ENCODE measurements at places on chromosomes 3 and 15.
A peak's percentile ranks its signal among the peaks of the same experiment; 100 is the strongest.

GRCh38 chr3:42730294-42730693, 27.7 kb upstream of the HHATL start:
- DNase-seq = no peak
- H3K36me3 ChIP-seq = no peaks in the 10 kb centered on the region
- no peak overlapping the region for H3K4me3 ChIP-seq
- no peaks in the 10 kb centered on the region for H3K27me3 ChIP-seq

DNA sequence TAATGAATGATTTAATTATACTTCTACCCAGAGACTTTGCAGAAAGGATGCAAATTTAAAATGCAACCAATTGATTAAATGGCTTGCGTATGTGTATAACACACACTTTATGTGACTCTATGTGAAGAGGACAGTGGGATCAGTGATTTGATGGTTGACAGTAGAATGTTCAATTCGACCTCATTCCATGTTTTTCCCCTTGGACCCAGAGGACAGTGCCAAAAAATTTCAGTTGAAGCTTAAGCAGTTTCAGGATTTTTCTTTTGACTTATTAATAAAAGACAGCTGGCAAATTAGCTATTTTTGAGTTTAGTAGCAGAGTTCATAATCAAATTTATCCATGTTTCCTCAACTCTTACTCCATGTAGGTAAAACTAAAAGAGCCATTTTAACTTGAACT, 742.4 kb upstream of the NR2F2 start:
- H3K4me3 ChIP-seq = no peak overlapping the region
- H3K4me1 ChIP-seq = no peaks in the 10 kb centered on the region
- H3K27me3 ChIP-seq = no peaks in the 10 kb centered on the region
- no peak for DNase-seq
- no peaks in the 10 kb centered on the region for H3K36me3 ChIP-seq

DNA sequence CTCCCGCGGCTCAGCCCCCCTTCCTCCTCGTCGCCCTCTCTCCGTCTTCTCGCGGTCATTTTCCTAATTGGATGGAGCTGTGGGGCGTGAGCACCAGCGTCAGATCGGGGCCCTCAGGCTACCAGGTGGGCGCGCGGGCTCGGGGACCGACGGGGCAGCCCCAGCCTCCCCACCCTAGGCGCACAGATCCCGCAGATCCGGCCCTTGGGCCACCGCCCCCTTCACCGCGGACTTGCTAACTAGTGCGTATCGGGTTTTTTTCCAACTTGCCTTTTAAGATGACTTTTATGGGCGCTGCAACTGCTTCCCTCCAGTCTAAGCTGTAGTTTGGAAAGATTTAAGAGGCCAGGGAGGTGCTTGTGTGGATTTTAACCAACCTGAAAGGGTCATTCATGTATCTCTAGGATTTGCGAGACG, 1.3 kb downstream of the ZNF710 start:
- H3K4me1 ChIP-seq = peaks cover 14% of the 10 kb centered on the region
- no peak overlapping the region for H3K27ac ChIP-seq
- no peaks in the 10 kb centered on the region for H3K27me3 ChIP-seq

GRCh38 chr15:89129123-89129815, 41.0 kb downstream of the ABHD2 start:
- H3K27me3 ChIP-seq = no peaks in the 10 kb centered on the region
- peak; percentile 64 for DNase-seq
- no peak overlapping the region for H3K4me3 ChIP-seq
- peaks cover 77% of the 10 kb centered on the region for H3K4me1 ChIP-seq
- H3K27ac ChIP-seq = peak overlapping the region; percentile 96
- peaks cover 6% of the 10 kb centered on the region for H3K36me3 ChIP-seq

- no peaks in the 10 kb centered on the region for H3K4me1 ChIP-seq
- no peak for DNase-seq
- H3K4me3 ChIP-seq = no peak overlapping the region
These were observed 46.5 kb upstream of the ARPP19 start for GRCh38 chr15:52615302-52615701.

- peaks cover 2% of the 10 kb centered on the region for H3K4me1 ChIP-seq
- no peak overlapping the region for H3K4me3 ChIP-seq
- peaks cover 3% of the 10 kb centered on the region for H3K36me3 ChIP-seq
- no peak overlapping the region for H3K27ac ChIP-seq
- H3K27me3 ChIP-seq = no peaks in the 10 kb centered on the region
- no peak for DNase-seq
These were observed 43.3 kb downstream of the ATOSA start for GRCh38 chr15:52635908-52636307.

DNA sequence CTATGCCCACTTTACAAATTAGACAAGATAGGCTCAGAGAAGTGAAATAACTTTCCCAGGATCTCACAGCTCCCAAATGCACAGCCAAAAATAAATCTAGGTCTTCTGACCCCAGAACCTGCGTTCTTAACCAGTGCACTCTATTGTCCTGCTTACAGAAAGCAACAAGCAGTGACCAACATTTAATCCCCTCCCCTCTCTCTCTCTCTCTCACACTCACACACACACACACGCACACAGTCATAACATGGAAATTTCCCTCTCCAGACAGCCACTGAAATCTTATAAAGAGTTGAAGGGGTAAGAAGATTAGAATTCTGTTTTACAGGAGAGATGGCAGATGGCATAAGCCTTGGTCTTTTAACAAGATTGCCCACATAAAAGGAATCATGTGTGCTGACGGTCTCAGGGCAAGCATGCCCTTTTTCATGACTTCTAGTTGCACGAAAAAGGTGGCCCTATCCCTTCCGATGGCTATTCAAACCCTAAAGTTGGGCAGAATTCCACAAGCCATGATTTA, 29.4 kb downstream of the EOGT start:
- H3K4me3 ChIP-seq = no peak overlapping the region
- no peaks in the 10 kb centered on the region for H3K27me3 ChIP-seq
- no peaks in the 10 kb centered on the region for H3K36me3 ChIP-seq
- no peak overlapping the region for H3K27ac ChIP-seq

DNA sequence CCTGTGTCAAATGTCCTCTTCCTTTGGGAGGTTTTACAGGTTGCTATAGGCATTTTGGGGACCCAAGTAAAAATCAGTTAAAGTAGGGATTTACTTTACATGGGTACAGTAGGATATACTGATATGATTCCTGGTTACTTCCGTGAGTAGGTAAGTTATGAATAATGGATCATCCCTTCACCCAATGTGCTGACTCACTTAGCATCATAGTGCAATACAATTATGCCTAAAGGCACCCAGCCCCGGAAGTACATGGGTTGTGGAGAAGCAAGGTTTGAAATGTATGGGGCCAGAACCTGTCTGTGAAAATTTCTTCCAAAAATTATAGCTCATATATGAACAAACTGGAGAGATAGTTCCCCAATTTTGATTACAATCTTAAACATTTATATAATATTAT, 64.0 kb downstream of the GLB1 start:
- no peak overlapping the region for H3K4me3 ChIP-seq
- no peak for DNase-seq
- no peaks in the 10 kb centered on the region for H3K36me3 ChIP-seq
- H3K27me3 ChIP-seq = no peaks in the 10 kb centered on the region
- no peak overlapping the region for H3K27ac ChIP-seq

DNA sequence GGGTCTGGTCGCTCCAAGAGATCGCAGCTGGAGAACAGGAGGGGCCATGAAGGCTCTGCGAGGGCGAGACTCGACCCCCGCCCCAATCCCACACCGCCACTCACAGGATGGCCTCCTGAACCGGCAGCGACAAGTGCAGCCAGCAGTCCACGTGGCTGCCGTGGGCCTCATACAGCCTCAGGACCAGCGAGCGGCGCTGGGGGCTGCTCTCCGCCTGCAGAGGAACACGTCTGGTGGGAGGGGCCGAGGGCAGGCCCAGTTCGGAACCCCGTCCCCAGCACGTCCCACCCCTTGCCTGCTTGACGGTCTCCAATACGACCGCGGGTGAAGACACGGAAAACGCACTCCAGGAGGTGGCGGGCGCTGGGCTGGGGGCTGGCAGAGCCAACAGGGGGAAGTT, 9.2 kb downstream of the NEIL1 start:
- H3K36me3 ChIP-seq = no peaks in the 10 kb centered on the region
- H3K4me3 ChIP-seq = no peak overlapping the region
- DNase-seq = no peak
- H3K4me1 ChIP-seq = no peaks in the 10 kb centered on the region
- H3K27ac ChIP-seq = no peak overlapping the region

DNA sequence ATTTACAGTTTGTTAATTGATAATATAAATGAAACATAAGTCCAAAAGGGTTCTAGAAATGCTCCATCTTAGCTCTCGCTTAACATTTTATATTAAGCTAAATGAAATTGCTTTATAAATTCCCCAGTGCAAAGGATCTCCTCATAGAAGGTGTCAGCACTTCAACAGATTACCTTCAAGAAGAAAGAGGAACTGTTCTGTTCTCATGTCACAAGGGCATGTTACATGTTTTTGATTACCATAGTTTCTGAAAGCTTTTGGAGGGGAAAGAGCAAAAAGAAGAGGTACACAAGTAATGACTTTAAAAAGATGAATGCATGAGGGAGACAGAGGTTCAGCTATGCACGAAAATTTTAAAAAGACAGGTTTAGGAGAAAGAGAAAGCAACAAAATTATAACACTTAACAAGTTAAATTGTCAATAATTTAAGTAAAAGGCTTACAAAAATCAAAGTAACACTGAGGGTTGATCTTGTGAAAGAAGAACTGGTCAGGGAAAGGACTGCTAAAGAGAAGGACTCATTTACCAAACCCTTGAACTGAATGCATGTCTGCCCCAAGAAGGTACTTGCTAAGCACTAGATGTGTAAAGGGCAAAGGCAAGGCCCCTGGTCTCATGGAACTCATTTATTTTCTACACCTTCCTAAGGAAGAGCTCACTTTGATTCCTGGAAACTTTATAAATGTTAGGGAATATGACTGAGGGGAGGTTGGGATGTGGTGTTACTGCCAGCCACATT, 45.1 kb downstream of the CCDC191 start:
- no peak overlapping the region for H3K4me3 ChIP-seq
- no peak overlapping the region for H3K27ac ChIP-seq
- H3K36me3 ChIP-seq = no peaks in the 10 kb centered on the region
- H3K27me3 ChIP-seq = no peaks in the 10 kb centered on the region

- no peak for DNase-seq
- no peak overlapping the region for H3K27ac ChIP-seq
- H3K4me1 ChIP-seq = no peaks in the 10 kb centered on the region
- H3K36me3 ChIP-seq = no peaks in the 10 kb centered on the region
- no peaks in the 10 kb centered on the region for H3K27me3 ChIP-seq
These were observed 892.4 kb downstream of the ROBO1 start for GRCh38 chr3:78875436-78875835.

GRCh38 chr3:141371882-141372281, 3.6 kb downstream of the ZBTB38 start:
- DNase-seq = peak; percentile 7
- H3K27me3 ChIP-seq = no peaks in the 10 kb centered on the region
- H3K36me3 ChIP-seq = no peaks in the 10 kb centered on the region
- H3K27ac ChIP-seq = peak overlapping the region; percentile 94
- H3K4me1 ChIP-seq = peaks cover 82% of the 10 kb centered on the region

- no peak overlapping the region for H3K4me3 ChIP-seq
- peaks cover 26% of the 10 kb centered on the region for H3K4me1 ChIP-seq
- H3K36me3 ChIP-seq = no peaks in the 10 kb centered on the region
- H3K27me3 ChIP-seq = no peaks in the 10 kb centered on the region
These were observed 4.4 kb upstream of the CD200R1 start for GRCh38 chr3:112979244-112979832.

DNA sequence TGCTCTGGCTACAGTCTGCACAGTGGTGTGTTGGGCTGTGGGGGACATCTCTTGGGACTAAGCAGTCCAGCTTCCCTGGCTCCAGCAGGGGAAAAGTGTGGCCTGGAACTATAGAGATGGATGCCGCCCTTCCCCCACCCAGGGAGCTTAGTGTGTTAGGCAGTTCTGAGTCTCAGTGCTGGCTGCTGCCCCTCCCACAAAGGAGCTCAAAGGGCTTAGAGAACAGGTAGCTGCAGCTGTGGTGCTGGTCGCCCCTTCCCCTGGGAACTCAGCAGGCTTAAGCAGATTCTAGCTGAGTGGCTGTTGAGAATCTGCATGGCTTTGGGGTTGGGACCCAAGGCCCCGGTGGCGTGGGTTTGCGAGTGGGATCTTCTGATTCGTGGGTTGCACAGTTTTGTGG, 190.8 kb downstream of the PDCD6IP start:
- no peak for DNase-seq
- H3K4me1 ChIP-seq = no peaks in the 10 kb centered on the region
- no peaks in the 10 kb centered on the region for H3K27me3 ChIP-seq
- no peak overlapping the region for H3K27ac ChIP-seq

GRCh38 chr3:99907959-99908544, 90.4 kb downstream of the CMSS1 start:
- peaks cover 11% of the 10 kb centered on the region for H3K4me1 ChIP-seq
- no peak overlapping the region for H3K27ac ChIP-seq
- H3K27me3 ChIP-seq = no peaks in the 10 kb centered on the region
- peak; percentile 67 for DNase-seq
- H3K36me3 ChIP-seq = no peaks in the 10 kb centered on the region

DNA sequence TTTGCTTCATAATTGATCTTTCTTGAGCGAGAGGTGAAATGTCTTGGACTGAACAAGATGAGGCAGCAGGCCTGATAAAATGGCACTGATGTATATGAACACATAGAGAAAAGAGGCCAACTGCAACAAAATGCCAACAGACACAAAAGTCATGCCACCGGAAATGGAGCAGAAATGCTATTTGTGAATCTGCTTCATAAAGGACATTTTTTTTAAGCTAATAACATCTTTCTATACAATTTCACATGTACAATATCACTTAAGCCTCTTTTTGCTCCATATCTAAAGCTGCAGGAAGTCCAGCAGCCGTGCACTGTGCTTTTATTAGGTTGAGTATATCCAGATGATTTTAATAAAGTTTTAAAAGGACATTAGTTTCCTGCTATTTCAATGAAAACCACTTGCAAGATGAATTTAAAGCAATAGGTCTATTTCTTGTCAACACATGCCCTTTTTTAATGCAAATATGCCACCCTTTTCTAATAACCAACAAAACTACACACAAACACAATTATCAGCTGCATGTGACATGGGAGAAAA, 169.2 kb upstream of the ADAMTS9 start:
- DNase-seq = no peak
- H3K4me3 ChIP-seq = no peak overlapping the region
- no peaks in the 10 kb centered on the region for H3K27me3 ChIP-seq
- H3K27ac ChIP-seq = no peak overlapping the region

- H3K4me1 ChIP-seq = no peaks in the 10 kb centered on the region
- no peak overlapping the region for H3K4me3 ChIP-seq
- H3K36me3 ChIP-seq = no peaks in the 10 kb centered on the region
- no peak for DNase-seq
These were observed 44.2 kb downstream of the SGO1 start for GRCh38 chr3:20141851-20142250.

DNA sequence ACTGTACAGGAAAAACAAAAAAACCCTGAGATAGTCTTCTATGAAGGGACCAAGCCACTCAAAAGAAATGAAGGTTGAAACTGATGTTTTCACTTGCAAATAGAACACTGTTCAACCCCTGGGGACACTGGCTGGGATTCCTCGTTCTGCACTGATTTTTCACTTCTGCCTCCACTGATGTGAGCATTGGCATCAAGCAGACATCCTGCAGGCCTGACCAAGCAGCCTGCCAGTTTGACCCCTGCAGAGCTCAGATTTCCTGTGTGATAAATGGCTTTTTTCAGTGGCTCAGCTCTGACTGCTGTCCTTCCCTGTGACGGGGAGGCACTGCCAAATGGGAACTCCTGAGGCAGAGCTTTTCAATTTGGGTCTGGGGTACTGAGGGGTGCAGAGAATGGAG, 50.0 kb downstream of the RASGRP1 start:
- no peaks in the 10 kb centered on the region for H3K36me3 ChIP-seq
- no peak overlapping the region for H3K4me3 ChIP-seq
- H3K27ac ChIP-seq = no peak overlapping the region
- no peaks in the 10 kb centered on the region for H3K27me3 ChIP-seq
- no peaks in the 10 kb centered on the region for H3K4me1 ChIP-seq

Data from MM.1S (cell line).